ENCODE measurements at places on chromosomes 4 and X.

DNA sequence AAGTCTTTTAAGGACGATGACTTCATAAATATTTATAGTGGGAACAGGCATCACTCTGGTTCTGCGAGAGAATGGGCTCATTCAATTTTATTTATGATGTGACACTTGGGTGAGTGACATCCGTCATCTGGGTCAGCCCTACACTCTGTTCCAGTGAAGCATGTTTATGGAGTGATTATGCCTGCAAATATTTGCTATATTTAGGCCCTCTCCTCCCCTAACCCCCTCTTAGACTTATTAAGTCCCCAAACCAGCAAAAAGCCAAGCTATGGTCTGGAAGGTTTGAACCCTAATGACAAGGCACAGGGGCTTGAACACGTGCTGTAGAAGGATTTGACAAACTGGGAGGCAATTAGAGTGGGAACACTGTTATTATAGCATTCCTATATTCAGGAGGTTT is 55.9 kb downstream of the C4orf51 start:
- no peak for DNase-seq

GRCh38 chrX:1026263-1027015 is 186.0 kb downstream of the CRLF2 start:
- no peak for DNase-seq

DNA sequence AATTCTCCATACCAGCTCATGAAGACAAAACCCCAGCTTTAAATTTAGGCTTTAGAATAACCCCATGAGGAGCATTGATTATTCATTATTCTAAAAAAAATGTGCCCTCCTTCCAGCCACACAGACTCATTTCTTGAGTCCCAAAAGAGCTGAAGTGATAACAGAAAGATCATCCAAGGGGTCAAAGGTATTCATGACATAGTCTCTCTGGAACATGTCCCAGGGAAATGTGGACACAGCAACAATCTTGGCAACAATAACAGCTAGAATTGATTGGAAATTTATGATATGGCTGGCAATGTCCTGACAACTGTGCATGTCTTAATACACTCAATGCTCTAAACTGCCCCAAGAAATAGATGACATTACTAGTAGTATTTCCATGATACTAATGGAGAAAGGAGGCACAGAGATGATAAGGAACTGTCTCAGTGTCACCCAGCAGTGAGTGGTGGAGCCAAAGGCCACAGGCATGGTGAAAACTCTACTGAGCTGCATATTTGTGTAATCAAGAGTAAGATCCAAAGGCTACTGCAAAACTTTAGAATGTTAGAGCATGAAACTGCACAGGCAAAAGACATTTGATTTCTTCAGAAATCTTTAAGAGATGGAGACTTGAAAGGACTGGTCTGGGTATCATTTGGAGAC is 37.3 kb upstream of the XAGE1B start:
- no peak for DNase-seq

- DNase-seq = no peak
Observed at GRCh38 chr4:173647902-173648301, 117.9 kb upstream of the HAND2 start.

DNA sequence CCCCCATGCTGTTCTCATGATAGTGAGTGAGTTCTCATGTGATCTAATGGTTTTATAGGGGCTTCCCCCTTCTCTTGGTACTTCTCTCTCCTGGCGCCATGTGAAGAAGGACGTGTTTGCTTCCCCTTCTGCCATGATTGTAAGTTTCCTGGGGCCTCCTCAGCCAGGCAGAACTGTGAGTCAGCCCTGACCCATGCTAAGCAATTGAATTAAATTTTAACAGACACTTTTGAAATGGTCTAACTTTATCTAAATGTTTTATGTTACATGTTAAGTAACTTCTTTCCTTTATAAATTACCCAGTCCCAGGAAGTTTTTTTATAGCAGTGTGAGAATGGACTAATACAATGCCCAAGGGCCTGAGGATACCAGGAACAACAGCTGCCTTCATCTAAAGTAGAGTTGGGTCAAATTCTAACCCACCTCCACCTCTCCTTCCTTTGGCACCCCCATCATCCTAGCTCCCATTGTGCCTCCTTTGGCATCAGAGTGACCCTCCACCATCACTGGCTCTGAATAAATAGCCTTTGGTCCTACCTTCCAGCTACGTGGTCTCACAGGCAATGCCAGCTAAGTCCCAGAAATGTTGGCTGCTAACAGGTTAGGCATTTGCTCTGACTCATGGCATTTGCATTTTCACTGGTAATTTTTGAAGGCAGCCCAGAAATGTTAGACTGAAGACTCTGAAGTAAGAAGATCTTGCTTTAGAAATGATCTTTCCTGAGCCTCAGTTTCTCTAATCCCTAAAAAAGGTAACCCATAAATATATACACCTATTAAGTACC is 182.1 kb downstream of the MOSPD2 start:
- DNase-seq = no peak

DNA sequence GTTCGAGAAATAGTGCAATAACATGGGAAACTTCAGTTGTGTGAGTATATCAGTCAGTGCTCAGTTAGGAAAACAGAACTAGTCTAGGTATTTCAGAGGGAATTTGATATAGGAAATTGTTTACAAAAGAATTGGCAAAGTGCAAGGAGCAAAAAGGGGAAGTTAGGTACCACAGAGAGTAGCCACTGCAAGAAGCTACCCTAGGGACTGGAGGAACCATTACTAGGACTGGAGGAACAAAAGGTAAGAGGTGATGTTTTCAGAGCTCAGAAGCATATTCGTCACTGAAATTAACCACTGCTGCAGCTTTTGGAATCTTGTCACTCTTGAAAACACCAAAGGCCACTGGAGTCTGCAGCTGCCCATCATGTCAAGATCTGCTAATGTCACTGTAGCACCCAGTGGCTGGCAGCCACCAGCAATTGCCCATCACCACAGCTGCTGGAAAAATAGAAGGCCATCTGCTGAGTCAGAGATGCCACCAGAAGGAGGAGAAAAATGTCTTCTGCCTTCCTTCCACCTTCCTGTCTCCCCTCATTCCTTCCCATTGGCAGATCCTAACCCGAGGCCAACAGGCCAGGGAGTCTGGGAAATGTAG is 160.6 kb upstream of the RPS6KA3 start:
- DNase-seq = no peak

- DNase-seq = no peak
Observed at GRCh38 chr4:6538111-6538510, 36.9 kb upstream of the MAN2B2 start.

DNA sequence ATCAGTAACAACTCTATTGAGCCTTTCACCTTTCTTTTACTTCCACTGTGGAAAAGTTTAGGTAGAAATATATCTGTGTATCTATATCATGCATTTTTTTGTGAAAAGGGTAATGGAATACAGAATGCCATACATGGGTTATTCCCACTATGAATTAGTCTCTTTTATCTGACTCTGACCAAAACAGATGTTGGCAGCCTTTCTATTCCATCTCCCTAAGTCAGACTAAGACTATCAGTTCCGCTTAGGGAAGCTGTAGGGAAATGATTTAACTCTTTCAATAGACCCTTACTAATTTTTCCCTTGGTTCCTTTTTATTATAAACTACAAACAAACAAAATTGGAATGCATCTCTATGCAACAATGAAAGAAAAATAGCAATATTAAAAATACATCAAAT is 92.3 kb upstream of the LEF1 start:
- DNase-seq = no peak

DNA sequence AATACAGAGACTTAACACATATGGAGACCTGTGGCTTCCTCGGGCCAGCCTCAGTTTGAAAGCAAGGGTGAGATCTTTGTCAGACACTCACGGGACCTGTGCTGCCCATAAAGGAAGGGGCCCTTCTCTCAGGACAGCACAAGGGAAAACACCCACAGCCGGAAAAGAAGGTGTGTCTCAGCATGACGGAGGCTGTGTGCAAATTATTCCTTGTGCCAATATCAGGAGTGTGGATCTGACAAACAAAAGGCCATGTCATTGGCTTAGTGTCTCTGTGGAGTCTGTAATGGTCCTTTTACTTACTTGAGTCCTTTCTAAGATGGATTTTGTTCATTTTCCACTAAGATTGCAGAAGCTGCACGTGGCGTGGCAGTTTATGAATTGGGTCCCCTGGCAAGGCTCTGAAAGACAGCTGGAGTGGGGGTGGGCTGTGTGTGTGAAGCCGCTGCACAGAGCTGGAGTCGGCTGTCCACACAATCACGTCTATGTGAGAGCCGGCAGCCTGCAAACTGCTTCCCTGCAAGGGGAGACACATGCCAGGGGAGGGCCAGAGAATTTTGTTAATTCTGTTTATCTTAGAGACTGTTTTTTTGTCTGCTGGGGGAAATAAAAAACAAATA is 1.9 kb downstream of the ENPP6 start:
- no peak for DNase-seq

- DNase-seq = no peak
Observed at GRCh38 chrX:136059350-136059749, 74.1 kb downstream of the SLC9A6 start.

GRCh38 chrX:68936126-68936525 is 107.3 kb downstream of the EFNB1 start:
- no peak for DNase-seq

DNA sequence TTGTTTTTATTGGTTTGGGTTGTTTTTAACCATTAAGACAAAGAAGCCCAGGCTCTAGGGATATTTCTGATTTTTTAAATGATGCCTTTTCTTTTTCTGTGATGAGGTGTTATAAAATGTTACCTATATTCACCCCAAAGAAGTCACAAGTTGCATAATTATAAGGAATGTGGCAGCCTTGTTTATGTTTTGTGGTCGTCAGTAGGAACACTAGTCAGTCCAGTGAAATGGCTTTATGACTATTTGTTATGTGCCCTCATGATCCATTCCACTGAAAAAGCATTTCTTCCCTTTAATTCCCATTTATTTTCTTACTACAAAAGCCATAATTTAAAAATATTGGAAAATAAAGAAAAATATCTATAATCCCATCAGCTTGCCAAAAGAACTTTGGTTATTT is 34.4 kb downstream of the CC2D2A start:
- DNase-seq = no peak

DNA sequence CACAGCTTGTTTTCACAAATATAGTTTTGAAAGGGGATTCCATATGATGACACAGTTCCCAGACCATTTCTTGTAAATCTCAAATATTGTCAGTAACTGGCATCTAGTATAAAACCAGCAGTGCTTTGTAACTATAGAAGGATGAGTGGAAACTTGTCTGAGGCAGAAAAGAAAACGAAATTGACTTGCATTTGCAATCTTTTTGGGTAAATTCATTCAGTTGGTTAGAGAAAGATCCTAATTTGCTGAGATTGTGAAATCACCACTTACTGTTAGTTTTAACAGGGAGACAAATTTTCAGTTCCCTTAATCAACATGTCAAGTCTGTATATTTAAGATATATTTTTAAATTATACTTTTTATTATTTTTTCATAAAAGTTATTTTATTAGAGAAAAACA is 71.5 kb upstream of the VEGFC start:
- no peak for DNase-seq

DNA sequence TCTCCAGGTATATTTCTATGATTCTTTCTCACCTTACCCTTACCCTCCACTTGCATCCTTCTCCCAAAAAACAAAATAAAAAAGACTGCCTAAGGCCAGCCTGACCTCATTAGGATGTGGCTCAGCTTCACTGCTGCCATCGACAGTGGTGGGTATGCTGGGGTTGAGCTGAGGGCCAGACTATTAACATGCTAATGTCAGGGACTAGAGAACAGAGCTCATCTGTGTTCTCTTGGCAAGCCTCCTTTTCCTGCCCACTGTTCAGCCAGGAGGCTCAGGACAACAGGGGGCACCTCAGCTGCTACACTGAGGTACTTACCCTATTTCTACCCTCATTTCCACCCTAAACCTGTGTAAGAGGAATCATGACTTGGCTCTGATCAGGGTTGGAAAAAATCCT is 59.3 kb downstream of the MSN start:
- DNase-seq = no peak

DNA sequence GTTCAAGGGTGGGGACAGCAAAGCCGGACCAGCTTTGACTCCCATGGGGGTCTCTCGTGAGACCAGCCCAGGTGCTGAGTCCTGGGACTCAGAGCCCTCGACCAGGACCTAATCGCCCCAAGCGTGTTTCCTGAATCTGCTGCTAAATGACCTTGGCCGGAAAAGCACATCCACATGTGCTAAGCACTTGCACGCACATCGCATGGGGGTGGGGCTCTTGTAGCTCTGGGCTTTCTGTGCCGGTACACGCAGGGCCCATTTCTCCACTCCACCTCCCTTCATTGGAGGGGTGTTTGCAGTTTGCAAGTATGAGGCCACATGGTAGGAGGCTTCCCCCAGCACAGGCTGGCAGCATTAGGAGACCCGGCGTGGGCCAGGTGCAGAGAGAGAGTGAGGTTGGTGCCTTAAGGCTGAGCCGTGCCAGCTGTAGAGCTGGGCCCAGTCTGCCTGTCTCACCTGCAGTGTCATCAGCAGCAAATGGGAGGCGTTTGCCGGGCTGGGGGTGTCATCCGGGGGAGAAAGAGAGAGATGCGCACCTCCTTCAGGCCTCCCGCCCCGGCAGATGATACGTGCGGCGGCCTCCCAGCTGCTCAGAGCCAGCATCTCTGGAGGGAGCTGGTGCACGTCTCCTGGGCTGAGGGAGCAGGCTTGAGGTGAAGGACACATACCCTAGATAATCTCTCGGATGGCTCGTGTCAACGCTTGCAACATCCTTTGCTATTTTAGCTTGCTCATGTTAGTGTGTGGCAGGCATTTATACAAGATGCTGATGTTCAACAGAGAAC is 45.2 kb upstream of the CLCN4 start:
- no peak for DNase-seq

- no peak for DNase-seq
Observed at GRCh38 chrX:112668476-112669409, 11.0 kb downstream of the LHFPL1 start.

GRCh38 chr4:85565761-85566480 is 91.0 kb downstream of the ARHGAP24 start:
- no peak for DNase-seq

DNA sequence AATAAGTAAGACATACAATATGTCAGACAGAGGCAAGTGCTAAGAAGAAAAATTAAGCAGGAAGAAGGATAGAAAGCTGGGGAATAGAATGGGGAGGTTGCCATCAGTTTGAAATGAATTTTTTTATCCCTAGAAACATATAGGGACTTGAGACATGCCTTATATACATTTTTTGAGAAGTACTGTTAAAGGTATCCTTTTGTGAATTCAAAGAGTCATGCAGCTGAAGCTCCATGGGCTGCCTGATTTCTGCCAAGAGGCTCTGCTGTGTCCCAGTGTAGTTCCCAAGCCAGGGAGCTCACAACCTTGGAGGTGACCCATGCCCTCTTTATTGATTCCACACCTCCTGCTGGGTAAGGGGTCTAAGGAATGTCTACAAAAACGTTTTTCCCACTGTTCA is 564.6 kb upstream of the DIPK2B start:
- DNase-seq = no peak

- DNase-seq = no peak
Observed at GRCh38 chrX:132180929-132181328, 38.3 kb downstream of the RAP2C start.

DNA sequence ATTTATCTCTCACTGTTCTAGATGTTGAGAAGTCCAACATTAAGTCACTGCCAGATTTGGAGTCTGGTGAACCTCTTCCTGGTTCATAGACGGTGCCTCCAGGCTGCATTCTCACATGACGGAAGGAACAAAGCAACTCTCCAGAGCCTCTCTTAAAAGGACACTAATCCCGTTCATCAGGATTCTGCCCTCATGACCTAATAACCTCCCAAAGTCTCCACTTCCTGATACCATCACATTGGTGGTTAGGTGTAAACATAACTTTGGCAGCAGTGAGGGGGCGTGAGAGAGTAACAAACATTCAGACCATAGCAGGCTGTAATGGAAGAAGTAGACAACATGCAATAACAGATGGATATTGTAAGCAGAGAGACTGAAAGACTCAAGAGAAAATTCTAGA is 388.6 kb downstream of the PDHA2 start:
- no peak for DNase-seq

GRCh38 chrX:150512461-150512901 is 55.9 kb upstream of the MTM1 start:
- DNase-seq = no peak

All from DND-41 (cell line).